Anterior cingulate cortex (tissue), 58 donors: ENCODE measurements at places on chromosomes 12 and 14.

- no peak for DNase-seq
These were observed 78.4 kb upstream of the NUDT4 start for GRCh38 chr12:93299262-93299846.

DNA sequence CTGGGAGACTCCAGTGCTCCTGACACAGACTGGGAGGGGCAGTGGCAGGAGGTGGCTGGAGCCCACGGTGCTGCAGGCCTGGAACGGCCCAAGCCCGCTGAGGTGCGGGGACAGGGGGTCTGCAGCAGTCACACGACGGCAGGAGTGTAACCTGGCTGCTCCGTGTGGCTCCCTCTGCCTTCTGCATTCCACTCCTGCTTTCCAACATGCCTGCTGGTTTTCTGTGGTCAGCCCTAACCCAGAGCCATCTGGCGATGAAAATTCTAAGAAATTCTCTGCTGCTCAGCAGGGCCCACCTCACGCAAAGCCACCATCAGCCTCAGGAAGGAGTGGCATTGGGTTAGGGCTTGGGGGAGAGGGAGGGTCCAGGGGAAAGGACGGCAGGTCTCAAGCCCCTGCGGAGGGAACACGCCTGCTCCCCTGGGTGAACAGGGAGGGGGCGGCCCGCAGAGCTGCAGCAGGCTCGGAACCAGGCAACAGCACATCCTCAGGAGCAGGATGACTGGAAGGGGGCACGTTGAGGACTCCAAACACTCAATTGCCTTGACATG, 5.0 kb upstream of the FBRSL1 start:
- DNase-seq, result no peak

GRCh38 chr12:124758266-124759220, 105.1 kb downstream of the SCARB1 start:
- DNase-seq, result no peak

- DNase-seq, result peak; percentile 36
These were observed 11.5 kb downstream of the RITA1 start for GRCh38 chr12:113196990-113197389.

GRCh38 chr12:132132609-132133430, 11.3 kb downstream of the DDX51 start:
- DNase-seq, result no peak

DNA sequence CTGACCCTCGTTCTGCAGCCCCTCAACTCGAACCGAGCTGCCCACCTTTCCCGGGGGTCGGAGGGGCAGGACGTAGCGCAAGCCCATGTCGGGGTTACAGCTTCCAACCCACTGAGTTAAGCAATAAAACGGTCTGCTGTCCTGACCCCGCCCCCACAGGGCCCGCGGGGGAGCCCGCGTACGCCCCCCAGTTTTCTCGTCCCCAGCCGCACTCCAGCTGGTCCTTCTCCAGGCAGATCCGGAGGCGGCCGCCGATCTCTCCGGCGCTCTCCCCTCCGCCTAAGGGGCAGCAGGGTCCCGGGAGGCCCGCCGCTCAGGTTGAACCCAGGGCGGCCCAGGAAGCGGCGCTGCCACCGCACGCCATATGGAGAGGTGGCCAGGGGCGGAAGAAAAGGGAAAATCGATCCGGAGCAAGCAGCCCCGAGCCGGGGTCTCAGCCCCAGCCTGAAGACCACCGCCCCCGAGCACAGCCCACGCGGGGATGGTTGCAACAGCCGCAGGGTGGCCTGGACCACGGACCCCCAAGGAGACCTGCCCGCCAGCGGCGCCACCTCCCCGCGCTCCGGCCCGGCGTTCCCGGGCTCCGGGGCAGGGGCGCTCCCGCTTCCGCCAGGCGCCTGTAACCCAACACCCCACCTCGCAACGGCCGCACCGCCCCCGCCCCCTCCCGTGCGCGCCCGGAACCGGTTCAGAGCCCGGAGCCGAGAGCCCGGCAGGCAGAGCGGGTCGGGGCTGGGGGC, 760 bp downstream of the ACTN1 start:
- DNase-seq, result no peak

DNA sequence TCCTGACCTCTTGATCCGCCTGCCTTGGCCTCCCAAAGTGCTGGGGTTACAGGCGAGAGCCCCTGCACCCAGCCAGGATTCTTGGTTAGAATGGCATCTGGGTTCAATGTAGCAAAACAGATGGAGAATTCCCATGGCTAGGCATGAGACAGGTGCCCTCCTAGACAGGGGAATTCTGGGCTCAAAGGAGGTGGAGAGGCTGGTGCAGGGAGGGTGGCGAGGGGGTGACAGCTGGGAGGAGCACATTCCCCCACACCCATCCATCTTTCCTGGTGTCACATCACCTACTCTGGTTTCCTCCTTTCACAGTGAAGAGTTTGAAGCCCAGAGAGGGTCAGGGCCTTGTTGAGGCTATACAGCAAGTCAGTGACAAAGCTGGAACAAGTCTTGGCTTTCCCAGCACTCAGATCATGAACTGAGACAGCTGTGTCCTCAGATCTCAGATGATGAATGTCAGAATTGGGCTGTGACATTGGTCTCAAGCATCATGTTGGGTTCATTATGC, 2.8 kb downstream of the SERPINA1 start:
- no peak for DNase-seq

- DNase-seq, result no peak
These were observed 117.4 kb downstream of the NUBPL start for GRCh38 chr14:31678421-31679249.

DNA sequence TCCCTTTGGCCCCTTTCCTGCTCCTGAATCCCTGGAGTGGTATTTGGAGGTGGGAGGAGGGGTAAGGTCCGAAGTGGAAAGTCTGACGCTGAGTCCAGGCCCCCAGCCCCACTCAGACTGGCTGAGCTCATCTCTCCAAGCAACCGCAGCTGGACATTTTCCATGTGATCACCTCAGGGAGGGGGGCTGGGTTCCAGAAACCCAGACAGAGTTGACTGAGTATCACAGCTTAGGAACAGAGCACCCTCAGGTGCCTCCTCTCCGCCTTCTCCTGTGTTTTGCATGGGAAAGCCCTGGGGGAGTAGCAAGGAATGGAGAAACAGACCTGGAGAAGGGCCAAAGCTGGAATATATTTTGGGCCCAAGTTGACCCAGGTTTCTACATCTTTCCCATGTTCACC, 8.0 kb upstream of the ITGA5 start:
- DNase-seq, result no peak

- no peak for DNase-seq
These were observed 18.6 kb upstream of the DHRS2 start for GRCh38 chr14:23617539-23617938.

DNA sequence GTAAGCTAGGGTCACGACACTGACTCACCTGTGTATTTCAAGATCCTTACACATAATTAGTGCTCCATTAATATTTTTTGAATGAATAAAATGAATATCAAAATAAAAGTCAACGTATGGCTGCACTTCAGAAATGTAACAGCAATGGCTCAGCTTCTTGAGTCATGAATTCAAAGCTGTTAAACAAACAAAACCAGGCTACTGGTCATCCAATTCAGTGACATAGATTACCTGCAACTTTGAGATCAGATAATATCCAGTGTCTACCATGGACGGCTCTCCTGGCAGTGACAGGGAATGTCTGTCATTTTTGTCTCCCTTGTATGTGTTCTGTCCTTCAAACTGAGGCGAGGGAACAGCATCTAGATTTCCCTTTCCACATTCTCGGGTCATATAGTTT, 225.6 kb downstream of the EFCAB11 start:
- no peak for DNase-seq

DNA sequence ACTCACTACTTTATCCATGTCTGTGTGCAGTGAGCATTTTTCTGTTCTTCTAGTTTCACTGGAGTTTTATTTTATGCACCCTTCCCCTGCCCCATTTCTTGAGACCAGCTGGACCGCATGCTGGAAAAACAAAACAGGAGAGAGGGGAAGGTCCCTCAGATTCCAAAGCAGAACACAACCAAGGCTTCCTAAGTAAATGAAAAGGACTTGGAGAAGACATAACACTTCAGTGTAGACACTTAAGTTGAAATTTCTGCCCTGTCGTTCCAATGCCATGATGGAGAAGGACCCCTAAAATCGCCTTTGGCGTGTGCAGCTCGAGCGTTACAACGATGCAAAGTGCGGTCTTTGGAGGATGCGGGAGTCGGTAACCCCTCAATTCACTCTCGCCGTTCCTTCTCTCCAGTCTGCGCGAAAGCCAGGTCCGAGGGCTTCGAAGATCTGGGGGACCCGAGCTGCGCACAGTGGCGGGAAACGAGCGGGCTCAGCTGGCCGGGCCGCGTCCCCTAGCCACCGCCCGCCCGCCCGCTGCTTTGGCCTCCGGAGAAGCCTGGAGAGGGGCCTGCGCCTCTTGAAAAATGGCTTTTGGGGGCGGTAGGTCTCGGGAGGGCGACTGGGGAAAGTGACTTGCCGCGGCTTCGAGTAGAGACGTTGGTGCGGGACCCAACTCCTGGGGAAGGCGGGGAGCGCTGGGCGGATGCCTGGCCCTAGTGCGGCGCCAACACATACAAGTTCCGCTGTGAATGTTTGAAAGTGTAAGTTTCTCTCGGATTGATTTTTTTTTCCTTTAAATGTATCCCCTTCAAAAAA, 11.2 kb upstream of the HOXC13 start:
- DNase-seq, result no peak

DNA sequence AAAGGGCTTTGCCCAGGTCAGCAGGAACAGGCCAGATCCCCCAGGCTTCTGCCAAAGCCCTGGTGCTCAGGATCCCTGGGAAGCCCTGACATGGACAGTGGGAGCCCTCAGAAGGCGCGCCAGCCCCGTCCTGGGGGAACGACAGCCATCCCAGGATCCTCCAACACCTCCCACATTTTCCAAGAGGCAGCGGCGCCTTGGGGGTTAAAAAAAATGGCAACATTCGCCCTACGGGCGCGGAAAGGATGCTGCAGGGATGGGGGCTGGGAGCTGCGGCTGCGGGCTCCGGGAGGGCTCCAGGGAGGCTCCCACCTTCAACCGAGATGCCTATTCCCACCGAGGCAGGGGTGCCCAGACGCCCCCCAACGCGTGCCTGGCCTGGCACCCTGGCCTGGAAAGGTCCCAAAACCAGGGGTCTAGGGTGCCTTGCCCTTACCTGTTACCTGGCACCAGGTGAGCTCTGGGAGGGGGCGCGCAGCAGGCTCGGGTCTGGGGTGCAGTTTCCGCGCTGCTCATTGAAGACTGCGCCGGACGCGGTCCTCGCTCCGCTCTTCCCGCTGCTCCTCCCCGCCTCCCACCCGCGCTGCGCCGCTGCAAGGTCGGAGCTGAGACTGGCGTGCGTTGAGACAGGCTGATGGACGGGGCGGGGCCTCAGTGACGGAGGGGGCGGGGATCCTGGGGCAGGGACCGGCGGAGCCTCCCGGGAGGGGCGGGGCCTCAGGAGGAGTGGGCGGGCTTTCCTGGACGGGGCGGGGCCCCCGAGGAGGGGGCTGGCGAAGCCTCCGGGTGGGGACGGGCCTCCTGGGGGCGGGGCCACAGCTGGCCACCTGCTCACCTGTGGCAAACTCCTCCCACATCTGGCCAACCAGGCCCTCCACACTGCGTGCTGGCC, at the start of gene ABCB9:
Gene ABCB9 (minus strand): TSS at position 613 of the 892 bp plus-strand sequence. CDS start 6,228 bp downstream, outside the sequence.
- peak; percentile 96 for DNase-seq

GRCh38 chr12:53186745-53187144, 6.0 kb upstream of the CSAD start:
- no peak for DNase-seq

- peak; percentile 33 for DNase-seq
These were observed 2.4 kb downstream of the AGAP2 start for GRCh38 chr12:57735952-57736740.

DNA sequence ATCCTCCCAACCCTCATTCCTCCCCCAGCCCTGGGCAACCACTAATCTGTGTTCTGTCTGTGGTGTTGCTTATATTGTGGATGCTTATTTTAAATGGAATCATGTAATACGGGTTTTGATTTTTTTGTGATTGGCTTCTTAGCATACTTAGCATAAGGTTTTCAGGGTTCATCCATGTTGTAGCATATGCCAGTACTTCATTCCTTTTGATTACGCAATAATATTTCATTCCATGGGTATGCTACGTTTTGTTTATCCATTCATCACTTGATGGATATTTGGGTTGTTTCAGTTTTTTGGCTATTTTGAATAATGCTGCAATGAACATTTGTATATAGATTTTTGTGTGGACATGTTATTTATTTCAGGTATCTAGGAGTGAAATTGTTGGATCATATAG, 82.9 kb downstream of the TSPAN9 start:
- DNase-seq, result no peak

- DNase-seq, result no peak
These were observed 13.1 kb upstream of the METAP2 start for GRCh38 chr12:95460896-95461295.

DNA sequence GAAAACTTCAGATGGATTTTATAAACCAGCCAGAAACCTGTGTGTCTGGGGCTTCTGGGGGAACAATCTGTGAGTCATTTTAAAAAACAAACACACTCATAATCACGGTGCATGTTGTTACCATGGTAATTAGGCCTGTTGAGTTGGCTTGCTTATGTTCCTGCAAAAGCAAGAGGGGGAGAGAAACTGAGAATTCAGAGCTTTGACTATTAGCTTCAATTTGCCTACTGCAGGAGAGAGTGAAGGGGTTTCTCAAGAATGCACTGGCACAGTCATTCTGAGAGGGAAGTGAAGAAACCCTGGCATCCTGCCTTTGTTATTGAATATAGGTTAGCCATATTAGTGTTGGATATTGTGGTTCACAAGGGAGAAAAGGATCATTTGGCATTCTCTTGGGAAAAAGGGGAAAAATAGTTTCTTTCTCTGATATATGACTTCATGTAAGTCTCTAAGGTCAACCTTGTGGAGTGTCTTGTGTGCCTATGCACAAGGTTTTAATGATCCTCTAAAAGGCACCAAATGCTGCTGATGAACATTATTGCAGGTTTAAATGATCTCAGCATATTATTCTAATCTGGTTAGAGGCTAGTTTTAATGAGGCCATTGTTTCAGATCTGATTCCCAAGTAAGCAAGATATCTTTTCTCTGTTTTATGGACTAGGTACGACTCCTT, 12.9 kb downstream of the GNG2 start:
- DNase-seq, result no peak

DNA sequence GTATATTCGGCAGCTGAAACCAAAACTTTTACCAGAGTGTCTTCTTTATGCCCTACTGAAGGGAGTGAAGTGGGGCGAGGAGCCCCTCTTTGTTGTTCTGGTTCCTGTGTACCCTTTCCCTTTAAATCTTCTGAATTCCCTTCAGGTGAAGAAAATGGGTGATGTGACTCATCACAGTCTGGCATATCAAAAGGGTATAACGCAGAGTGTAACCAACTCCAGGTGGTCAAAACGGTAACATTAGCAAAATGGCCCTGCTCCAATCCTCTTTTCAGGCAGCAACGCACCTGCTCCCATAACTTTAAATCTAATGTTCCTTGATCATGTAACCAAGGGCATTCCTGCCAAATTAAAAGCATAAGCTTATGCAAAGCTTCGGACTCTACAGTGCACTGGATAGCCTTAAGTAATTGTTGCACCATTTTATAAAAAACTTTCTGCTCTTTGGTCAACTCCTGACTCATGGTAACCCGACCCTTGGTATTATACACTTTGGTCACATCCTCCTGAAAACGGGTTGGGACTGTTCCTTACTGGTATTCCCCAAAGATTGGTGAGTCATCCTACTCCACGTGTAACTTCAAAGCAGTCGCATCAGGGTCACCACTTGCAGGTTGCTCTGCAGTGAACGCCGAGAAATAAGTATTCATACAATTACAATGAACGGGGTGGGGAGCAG, 83.1 kb downstream of the KCNMB4 start:
- DNase-seq, result no peak

- no peak for DNase-seq
These were observed 68.6 kb downstream of the FIGNL2 start for GRCh38 chr12:51779876-51780275.
